Stimulated activated CD4-positive, alpha-beta T cell treated with anti-CD3 and anti-CD28 coated beads, TNF-alpha, amount 100 ng/mL, for 24 hours (primary cell): ENCODE measurements at places on chromosomes 7 and 10.

DNA sequence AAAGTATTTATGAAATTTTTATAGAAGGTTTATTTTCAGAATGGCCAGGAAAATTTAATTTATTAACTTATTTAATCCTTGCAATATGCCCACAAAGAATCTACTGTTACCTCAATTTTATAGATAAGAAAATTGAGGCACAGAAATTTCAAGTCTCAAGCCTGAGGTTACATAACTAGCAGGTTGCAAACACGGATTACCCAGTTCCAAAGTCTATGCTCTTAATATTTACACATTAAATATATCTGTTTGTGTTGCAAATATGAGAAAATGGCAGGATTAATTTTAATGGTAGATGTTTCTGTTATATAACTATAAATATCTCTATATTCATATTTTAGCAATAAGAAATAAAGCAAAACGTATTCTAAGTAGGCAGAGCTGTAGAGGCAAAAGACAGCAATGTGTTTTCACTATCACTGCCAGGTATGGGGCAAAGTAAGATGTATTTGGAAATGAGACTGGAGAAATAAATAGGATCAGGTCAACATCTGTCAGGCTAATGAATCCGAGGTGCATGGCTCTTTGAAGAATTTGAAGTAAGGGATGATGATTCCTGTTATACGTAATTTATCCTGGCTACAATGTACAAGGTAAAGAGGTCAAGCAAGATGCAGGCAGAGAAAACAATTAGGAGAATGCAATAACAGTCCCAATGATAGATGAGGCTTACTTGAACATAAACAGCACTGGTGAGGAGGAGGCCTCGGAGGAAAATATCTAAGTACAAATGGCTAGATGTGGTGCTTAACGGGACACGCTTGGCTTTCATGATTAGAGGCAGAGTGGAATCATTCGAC is 354.1 kb upstream of the VSTM2A start:
- DNase-seq, result no peak

GRCh38 chr10:42992156-42992956 is 84.5 kb upstream of the RET start:
- no peak for DNase-seq

- no peak for DNase-seq
Observed at GRCh38 chr10:48209241-48209640, 65.3 kb downstream of the FRMPD2 start.

DNA sequence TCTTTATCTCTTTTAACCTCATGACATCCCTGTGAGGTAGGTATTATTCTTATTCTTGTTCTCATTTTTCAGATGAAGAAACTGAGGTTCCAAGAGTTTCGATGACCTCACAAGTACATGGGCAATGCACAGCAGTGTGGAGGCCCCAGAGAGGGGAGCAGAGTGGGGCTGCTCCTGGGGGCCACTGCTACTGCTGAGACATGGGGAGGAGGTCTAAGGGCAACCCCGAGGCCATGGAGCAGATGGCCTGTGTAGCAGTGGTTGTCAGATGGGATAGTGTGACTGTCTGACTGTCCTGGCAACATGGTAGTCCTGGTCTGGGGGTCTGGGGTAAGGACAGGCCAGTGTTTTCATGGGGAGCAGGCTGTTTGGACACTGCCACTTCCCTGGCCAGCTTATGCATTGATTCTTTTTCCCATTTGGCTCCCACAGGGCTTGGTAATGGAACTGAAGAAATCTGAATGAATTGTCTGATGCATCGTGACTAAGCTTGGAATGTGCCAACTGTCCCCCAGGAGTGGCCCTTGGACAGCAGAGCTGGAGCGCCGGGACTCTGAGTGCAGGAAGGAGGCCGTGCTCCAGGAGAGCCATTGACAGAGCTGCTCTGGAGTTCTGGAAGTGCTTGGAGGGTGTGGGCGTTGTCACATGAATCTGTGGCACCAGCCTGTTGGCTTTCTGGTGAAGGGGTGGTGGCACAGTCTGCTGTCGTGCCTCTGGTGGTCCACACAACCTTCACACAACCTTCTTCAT is 40.9 kb downstream of the ADRA2A start:
- DNase-seq, result no peak

DNA sequence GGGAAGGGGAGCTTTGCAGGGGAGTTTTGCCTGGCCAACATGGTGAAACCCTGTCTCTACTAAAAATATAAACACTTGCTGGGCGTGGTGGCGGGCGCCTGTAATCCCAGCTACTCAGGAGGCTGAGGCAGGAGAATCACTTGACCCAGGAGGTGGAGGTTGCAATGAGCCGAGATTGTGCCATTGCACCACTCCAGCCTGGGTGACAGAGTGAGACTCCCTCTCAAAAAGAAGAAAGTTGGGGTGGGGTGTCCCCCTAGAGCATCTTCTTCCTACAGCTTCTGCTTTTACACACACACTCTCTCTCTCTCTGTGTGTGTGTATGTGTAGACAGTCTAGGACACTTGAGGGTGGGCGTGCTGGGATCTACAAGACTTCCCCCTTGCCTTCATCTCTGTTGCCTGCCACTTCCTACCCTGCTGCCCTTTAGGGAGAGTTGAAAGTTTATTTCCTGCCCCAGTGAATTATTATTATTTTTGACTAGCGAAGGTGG is 21.7 kb downstream of the PLAU start:
- DNase-seq, result no peak

GRCh38 chr7:28726555-28726954 is 231.6 kb downstream of the TRIL start:
- DNase-seq, result no peak

DNA sequence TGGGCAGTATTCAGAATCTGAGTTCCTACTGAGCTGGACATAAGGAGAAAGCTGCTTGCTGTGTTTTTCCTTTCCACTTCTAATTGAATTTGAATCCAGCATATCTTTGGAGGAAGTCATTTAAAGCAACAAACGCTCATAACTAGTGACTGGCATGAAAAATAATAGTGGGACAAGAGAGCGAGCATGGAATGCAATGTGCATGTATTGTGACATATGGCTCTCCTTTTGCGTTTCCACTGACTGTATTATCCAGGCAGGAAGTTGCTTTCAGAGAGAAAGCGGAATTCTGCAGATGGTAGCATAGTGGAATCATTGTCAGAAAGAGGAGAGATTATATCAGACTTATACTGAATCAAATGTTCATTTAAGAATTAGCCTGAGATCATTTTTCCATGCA is 368.6 kb downstream of the REEP3 start:
- no peak for DNase-seq

DNA sequence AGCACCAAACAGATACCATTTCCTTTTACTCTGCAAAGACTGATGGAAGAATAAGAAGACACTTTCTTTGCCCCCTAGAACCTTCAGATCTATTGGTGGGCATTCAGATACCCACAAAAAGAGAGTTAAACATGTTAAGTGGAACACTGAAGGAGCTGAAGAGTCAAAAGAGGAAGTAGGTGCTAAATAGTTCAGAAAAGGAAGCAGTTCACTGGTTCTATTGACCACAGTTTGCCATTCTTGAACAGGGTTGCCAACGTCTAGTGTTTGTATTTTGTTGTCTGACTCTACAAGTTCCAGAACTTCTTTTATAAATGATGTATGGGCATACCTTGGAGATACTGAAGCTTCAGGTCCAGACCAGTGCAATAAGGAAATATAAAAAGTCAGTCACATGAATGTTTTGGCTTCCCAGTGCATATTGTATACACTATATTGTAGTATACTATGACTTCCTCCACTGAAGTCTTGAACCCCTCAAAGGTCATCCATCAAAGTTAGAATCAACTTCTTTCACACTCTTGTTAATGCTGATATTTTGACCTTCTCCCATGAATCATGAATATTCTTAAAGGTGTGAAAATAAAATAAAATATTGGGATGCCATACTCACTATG is 47.5 kb upstream of the AGR3 start:
- DNase-seq, result no peak

DNA sequence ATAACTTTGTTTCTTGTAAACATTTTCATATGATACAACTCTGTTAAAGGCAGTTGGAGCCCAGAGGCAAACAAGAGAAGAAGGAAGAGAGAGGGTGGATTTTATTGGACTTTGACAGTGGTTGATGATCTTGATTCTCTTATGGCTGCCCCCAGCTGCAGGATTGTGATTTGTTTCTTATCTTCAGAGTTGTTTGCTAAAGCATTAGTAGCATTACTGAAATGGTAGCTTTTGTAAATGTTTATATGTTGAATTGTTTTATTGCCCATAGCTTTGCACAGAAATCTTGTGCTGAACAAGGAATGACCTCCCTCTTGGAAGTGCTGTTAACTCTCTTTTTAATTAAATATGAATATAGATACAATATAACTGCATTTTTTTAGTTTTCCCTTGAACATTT is 309.4 kb downstream of the AUTS2 start:
- DNase-seq, result no peak
